KG1 (cell line): ENCODE measurements at places on chromosomes 5 and 9.

GRCh38 chr9:137352511-137353222 lies 50.6 kb upstream of the NRARP start:
- DNase-seq = no peak

DNA sequence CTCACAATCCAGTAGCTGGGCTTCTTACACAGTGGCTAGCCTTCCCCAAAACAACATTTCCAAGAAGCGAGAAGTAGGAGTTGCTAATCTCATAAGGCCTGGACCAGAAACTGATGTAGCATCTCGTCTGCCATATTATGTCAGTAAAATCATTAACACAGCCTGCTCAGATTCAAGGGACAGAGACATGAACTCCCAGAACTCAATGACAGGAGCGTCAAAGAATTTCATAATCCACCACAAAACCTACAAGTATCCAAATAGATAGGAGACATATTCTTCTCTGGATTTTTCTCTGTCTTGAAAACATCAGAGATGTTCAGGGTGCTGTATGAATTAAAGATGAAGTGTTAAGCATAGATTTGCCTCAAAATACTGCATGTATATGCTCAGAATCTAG lies 457.6 kb upstream of the ACTBL2 start:
- DNase-seq = no peak

- no peak for DNase-seq
Observed at GRCh38 chr9:38061326-38061977, 7.6 kb downstream of the SHB start.

GRCh38 chr5:56328753-56329560 lies 95.8 kb upstream of the ANKRD55 start:
- DNase-seq = no peak
